ENCODE measurements at places on chromosomes 12 and 14. TPM values are rescaled to one million over a fixed set of nuclear protein-coding genes. Genes with fewer than 3 reads are reported as not detected.

- no peak for DNase-seq
Measured at GRCh38 chr12:273382-273781, 10.7 kb upstream of the SLC6A13 start.

Gene DNAI7
- polyA plus RNA-seq: 0.38 TPM

Gene PSMC1
- polyA plus RNA-seq: 110 TPM

DNA sequence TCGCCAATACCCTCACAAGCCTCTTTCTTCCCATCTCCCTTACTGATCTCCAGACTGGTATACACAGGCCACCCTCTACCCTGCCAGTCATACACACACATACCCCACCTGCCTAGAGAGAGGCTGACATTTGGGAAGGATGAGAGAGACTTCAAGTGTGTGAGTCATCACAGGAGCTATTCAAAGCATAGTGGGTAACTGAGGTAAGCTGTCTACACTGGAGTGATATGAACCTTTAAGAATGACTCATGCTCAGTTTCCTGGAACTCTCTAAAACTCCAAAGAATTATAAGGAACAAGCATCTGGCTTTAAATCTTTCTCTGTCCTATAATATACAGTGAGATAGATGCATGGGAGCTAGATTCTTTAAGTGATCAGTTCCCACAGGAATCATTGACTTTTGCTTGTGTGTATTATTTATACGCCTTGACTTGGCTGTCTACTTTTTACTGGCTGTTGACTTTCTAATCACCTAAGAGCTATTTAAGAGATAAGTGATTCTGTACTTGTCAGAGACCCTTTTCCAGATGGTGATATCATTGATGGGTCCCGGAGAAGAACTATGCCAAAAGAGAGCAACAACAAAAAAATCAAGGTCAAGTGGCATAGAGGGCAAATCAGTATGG, 5.8 kb downstream of the IGF1 start:
- DNase-seq: no peak

Gene SRSF5
- polyA plus RNA-seq: 281 TPM

DNA sequence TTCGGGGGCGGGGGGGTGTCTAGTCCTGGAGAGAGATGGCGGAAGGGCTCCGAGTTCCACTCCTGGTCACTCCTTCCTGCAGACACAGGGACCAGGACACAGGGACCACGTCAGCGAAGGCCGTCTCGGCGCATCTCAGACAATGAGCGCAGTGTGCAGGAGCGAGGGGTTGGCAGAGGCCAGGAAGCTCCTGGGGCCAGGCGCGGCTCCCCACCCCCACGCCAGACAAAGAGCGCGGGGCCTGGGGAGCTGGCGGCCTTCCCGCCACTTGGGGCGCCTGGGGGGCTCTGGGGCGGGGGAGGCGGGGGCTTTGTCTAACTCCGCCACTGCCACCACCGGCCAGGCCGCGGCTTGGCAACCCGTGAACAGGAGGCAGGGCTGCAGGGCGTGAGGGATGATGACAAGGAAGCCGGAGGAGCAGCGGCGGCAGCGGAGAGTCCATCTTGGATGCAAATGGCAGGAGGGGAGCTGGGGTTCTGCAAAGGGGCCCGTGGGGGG, 2.2 kb downstream of the CDK2AP1 start:
- no peak for DNase-seq

GRCh38 chr14:34359420-34360117, 102.5 kb downstream of the SPTSSA start:
- DNase-seq: no peak

DNA sequence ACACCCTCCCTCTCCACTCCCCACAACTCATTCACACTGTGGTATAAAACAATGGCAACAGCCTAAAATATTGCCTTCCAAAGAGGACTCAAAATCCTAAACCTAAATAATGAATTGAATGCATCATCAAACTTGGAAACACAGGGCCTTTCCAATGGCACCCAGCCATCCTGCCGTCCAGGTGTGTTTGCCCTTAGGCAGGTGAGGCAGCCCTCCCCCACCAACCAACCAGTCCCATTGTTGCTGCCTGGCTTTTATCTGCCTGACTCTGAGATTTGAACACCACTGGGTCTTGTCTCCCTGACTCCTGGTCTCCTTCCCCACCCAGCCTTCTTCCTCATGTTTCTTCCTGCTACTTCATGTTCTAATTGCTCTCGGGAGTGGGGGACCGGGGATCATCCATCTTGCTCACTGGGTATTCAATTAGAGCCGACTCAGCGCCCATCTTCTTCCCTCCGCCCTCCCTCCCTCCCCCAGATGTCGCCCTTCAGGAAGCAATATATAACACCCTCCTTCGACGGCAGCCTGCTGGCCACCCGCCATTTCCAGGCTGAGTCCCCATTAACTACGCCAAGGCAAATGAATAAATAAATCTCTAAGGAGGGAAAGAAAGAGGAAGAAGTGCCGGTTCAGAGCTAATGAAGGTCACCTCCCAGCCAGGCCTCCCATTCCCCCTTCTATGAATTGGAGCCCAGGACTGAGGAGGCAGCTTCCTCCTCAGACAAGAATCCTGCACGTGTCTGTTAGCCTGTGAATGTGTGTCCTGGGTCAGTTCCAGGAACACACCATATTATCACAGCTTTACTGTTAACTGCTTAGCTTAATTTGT, 36.3 kb upstream of the NTF3 start:
- no peak for DNase-seq

DNA sequence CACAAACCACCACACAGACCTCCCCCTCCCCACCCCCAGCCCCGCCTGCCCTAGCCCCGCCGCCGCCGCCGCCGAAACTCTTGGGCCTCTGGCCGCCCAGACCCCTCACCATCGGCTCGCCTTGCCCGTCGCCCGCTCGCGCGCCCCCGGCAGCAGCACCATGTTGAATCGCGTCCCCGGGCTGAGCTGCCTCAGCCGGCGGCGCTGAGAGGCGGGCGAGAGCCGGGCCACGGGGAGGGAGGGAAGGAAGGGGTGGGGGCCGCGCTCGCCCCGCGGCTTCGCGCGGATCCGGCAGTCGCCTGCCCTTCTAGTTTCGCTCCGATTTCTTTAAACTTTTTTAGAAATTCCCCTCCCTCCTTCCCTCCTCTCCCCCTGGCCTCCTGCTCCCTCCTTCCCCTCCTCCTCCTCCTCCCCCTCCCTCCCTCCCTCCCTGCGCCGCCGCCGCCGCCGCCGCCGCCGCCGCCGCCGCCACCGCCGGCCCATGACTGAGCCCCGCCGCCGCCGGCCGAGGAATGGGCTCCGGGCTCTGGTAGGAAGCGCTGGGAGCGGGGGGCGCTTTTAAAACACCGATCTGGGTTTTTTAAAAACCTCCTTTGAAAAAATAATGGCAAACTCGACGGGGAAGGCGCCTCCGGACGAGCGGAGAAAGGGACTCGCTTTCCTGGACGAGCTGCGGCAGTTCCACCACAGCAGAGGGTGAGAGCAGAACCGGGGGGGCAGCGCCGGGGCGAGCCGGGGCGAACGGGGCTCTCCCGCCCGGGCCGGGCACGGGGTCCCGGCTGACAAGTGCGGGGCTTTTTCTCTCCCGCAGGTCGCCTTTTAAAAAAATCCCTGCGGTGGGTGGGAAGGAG, at the start of gene ARID2:
Gene ARID2 (plus strand): TSS at position 474 of the 851 bp plus-strand sequence. CDS start 131 bp downstream, at position 605.
- DNase-seq: no peak

GRCh38 chr12:101459642-101460346, 15.3 kb upstream of the SPIC start:
- no peak for DNase-seq

- DNase-seq: no peak
Measured at GRCh38 chr12:94628369-94628768, 22.0 kb downstream of the TMCC3 start.

- DNase-seq: no peak
Measured at GRCh38 chr12:105347499-105347898, 17.0 kb downstream of the C12orf75 start.

Gene MGAT4C
- 0.37 TPM for polyA plus RNA-seq

GRCh38 chr14:104086210-104086660, 735 bp downstream of the ASPG start:
- no peak for DNase-seq

DNA sequence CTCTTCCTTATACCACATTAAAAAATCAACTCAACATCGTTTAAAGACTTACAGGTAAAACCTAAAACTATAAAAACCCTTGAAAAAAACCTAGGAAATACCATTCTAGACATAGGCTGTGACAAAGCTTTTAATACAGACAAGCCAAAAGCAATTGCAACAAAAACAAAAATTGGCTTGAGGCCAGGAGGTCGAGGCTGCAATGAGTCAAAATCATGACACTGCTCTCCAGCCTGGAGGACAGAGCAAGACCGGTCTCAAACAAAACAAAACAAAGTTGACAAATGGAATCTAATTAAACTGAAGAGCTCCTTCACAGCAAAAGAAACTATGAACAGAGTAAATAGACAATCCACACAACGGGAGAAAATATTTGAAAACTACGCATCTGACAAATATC, 1057.8 kb downstream of the FSCB start:
- no peak for DNase-seq

Data from forelimb muscle (tissue), 1 donor.